ENCODE measurements at places on chromosomes 3 and 15.

GRCh38 chr15:64521726-64522164 is 61.4 kb downstream of the ZNF609 start:
- no peak for DNase-seq

GRCh38 chr3:183159333-183159732 is 3.2 kb downstream of the LAMP3 start:
- no peak for DNase-seq

- DNase-seq = no peak
Observed at GRCh38 chr15:85401108-85401774, 20.8 kb downstream of the AKAP13 start.

GRCh38 chr3:195039180-195039843 is 231.6 kb downstream of the XXYLT1 start:
- DNase-seq = no peak

DNA sequence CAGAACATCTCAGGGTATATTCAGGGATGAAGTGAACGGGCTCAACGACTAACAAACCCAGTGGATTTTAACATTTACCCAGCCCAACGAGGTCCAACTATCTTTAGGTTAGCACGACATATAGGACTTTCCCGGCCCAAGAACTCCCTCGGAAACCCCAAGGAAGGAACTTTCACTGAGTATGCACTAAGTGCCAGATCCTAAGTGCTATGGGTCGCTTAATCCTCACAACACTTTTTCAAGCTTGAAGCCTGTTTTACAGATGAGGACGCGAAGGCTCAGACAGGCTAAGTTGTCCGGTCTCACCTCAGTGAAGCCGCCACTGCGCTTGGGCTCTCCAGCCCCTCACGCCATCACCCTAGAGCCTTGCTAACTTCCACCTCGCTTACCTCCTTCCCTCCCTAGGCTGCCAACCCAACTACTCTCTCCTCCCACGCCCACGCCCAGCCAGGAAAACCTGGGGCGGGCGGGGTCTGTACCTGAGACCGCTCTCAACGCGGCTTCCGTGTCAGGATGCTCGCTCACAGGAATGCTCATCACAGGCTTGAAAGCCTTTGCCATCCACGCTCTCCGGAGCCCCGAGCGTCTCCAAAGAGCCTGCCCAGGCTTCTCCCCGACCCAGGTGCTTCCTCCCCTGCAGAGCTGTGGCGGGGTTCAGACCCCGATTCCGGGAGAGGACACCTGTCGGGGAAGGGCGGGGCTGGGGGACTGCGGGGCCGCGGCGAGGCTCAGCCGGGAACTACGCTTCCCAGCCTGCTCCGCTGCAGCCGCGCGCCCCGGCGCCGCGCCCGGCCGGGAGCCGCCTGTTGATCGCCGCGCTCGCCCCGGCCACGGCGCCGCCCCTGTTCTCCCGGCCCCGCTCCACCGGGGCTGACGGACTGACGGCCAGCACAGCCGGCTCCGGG is at the start of gene TMOD2:
TSS of gene TMOD2 (plus strand) at position 806 of the 905 bp plus-strand sequence. CDS start 14,845 bp downstream, outside the sequence.
- DNase-seq = peak; percentile 34
